ENCODE measurements at places on chromosomes 3 and 15.

- DNase-seq = no peak
These were observed 243.3 kb downstream of the ZNF621 start for GRCh38 chr3:40768046-40768445.

GRCh38 chr3:20462226-20462625 lies 276.2 kb upstream of the SGO1 start:
- no peak for DNase-seq

GRCh38 chr3:57091521-57092273 lies 31.2 kb downstream of the SPATA12 start:
- no peak for DNase-seq

DNA sequence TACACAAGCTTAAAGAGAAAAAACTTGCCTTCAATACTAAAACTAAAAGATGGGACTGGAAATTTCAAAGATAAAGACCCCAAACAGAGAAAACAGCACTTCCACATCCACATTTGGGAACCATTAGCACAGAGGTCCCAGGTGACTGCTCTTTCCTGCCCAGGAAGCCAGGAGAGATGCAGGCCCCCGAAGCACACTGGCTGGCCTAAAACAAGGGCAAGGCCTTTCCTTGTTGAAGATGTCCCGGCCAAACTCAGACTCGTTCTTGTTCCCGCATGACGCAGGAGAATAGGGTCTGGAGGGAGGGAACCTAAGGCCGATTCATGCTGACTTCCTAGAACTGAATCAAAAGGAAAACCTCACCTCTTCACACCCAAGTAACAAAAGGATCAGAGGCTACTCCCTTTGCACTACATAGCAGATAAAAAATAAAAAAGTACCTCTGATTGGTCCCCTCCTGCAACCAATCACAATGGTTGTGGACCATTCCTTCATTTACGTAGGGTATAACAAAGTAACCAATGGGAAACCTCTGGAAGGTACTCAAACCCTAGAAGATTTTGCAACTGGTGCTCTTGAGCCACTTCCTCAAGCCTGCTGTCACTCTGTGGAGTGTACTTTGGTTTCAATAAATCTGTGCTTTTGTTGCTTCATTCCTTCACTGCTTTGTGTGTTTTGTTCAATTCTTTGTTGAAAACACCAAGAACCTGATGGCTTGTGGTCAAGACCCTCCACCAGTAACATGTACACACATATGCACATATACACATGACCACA lies 48.7 kb downstream of the EFCAB12 start:
- no peak for DNase-seq

All from cortex of kidney (tissue), 1 donor.